ENCODE measurements at places on chromosomes 5 and 9. TPM values are rescaled to one million over a fixed set of nuclear protein-coding genes. Genes with fewer than 3 reads are reported as not detected.

GRCh38 chr5:154677921-154678320, 77.3 kb upstream of the LARP1 start:
- no peak for DNase-seq

DNA sequence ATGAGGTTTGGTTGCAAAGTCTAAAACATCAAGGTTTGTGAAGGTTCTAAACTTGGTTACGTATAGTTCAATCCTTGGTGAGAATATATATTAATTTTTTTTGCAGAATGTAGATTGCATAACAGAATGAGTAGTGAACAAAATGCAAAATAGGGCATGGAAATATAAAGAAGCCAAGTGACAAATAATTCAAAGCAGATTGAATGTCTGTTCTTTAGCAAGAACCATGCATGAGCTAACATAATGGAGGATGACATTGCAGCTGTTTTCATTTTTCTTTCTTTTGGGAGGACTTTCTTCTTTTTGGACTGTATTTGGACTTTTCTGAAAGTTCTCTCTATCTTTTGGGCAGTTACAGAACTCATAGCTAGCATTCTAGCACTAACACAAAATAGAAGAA, 194.8 kb upstream of the MRPS30 start:
- DNase-seq: no peak

DNA sequence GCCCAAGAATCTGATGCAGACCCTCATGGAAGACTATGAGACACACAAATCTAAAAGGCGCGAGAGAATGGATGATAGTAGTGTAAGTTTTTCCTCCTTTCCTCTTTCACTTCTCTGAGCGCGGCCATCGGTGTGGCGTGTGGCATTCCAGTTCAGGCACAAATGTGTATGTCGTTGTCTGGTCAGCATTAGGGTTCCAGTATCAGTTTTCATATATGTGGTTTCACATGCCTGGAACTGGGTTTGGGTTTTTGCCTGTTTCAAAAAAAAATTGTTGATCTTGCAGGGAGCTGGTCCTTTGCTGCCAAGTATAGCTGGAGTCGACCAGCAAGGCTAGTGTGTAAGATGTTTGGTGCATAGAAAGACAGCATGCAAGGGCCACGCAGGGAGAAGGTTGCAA, 51.5 kb downstream of the C9orf152 start:
- DNase-seq: no peak

DNA sequence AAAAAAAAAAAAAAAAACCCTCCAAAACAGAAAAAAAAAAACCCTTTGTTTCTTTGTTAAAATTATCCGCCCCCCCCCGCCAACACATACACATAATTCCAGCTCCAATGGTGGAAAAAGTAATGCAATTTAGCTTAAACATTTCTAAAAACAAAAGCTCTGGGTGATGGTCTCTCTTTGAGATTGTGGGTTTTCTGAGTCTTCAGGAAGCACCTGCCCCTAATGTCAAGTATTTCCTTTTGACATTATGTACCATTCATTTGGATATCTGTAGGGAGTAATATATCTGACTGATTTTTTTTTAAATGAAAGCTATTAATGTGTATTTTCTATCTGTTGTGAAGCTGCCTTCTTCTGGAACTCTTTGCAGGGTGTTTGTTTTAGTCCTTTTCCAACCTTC, 389.7 kb downstream of the TAF11L14 start:
- DNase-seq: no peak

DNA sequence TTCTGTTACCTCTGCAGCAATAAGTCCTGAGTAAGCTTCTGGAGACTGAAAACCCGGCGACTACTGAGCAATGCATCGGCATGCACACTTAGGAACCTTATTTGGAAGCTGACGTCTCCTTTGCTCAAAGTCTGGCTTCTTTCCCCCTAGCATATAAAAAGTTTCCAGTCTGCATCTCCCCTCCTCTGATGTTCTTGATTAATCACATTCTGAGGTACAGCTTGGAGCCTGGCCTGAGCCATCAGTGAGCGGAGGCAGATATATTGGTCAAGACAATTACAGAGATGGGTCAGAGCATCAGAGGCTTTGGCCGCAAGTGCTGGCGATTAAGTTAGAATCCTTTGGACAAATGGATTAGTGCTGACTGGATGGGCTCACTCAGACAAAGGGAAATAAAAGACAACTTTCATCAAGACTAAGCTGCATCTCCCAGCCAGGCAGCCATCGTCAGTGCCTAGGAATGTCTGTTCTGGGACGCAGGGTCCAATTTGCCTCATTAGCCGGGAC, 140.7 kb downstream of the MTX3 start:
- peak; percentile 92 for DNase-seq

DNA sequence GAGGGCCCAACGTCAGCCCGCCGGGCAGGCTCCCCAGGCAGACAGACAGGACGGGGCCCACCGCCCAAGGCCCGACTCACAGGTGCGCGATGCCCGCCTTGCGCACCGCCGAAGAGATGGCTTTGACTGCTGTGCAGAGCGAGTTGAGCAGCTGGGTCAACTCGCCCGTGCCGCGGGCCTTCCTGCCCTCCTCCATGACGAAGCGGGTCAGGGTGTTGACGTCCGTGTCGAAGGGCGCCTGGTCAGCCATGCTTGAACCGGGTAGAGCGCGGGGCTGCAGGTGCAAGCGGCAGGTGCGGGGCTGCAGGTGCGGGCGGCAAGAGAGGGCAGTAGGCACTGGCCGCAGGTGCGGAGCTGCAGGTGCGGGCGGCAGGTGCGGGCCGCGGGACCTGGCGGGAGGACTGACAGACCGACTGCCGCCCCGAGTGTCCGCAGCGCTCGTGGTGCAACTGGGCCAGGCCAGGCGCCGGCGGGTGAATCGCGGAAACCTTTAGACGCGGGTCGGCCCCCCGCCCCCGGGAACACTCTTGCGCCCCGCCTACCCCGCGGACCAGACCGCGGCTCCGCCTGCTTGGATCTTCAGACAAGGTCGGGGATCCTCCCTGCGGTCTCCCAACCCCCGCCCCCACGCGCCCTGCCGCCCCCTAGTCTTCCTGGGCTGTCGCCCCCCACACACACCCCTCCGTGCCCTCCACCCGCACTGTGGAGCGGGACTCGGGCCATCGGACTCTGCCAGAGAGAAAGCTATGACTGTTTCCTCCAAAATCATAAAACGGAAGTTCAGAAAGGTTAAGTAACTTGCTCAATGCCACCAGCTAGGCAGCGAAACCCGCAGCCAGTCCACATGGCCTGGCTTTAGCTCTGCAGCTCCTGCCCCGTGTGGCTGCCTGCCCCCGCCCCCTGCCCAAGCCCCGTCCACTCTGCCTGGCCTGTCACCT, at the start of gene FBP1:
Gene FBP1, minus strand, starts transcription at position 458 of the 938 bp plus-strand sequence. Its CDS starts 208 bp downstream, at position 250.
- DNase-seq: no peak

The STPG3 gene
- polyA plus RNA-seq: 0.18 TPM

The FNIP1 gene
- 13.8 TPM for polyA plus RNA-seq
